Caki2 (cell line): ENCODE measurements at places on chromosomes 16 and 17.

- no peak for DNase-seq
Measured at GRCh38 chr17:62856594-62856993, 48.5 kb upstream of the MARCHF10 start.

GRCh38 chr16:80191928-80192327, 348.9 kb upstream of the DYNLRB2 start:
- DNase-seq = no peak

- DNase-seq = no peak
Measured at GRCh38 chr16:86087011-86087895, 188.3 kb downstream of the IRF8 start.

- DNase-seq = peak; percentile 17
Measured at GRCh38 chr17:17141860-17142552, 64.1 kb downstream of the PLD6 start.

GRCh38 chr16:70800781-70801480, at the start of gene VAC14:
Gene VAC14, minus strand, starts transcription at chr16:70801158. Its CDS starts 258 bp downstream, at chr16:70800900.
- peak; percentile 88 for DNase-seq

GRCh38 chr17:45291171-45291805, 25.5 kb downstream of the MAP3K14 start:
- no peak for DNase-seq

- no peak for DNase-seq
Measured at GRCh38 chr16:85384833-85385462, 228.2 kb upstream of the GSE1 start.

DNA sequence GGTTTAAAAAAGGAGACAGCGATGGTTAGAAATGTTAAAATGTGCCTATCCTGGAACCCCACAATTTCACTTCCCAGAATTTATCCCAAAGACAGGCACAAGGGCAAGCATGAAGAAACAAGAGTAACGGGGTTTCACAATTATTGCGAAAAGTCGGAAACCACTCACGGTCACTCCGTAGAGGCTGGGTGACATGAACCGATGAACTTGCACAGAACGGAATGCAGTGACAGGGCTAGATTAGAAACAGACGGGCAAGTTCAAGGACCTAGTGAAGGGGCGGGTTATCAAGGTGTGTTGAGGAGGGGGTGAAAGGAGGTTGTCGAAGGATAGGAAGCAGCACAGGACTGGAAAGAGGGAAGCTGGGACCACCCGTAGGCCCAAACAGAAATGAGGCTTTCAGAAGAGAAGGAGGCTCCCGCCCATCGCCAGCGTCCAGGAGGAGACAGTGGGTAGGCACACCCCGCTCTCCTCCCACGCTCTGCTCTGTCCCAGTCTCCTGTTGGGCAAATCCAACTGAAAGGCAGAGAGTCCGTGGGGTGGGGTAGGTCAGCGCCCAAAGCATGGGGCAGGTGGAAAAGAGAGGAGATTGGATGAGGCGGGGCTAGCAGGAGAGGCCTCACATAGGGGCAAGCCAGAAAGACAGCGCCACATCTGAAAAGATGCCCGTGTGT, 47.4 kb upstream of the JPH3 start:
- no peak for DNase-seq

DNA sequence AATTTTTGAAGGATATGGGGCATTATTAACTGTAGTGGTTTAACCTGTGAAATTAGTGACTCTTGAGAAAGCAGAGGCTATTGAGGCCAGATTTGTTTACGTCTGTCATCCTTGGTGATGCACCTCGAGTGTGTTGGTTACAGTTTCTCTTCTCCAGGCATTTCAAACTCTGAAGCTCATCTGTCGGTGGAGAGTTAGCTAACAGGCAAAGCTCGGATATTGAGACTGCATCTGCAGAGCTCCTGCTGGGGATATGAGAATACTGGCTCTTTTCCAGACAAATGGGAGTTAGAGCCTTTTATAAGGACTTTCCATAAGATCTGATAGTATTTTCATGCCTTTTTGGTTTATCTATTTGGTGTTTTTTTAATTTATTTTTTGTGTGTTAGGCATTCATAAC, 6.7 kb downstream of the CLEC16A start:
- no peak for DNase-seq

GRCh38 chr16:9843424-9844018, 338.7 kb downstream of the GRIN2A start:
- DNase-seq = no peak

DNA sequence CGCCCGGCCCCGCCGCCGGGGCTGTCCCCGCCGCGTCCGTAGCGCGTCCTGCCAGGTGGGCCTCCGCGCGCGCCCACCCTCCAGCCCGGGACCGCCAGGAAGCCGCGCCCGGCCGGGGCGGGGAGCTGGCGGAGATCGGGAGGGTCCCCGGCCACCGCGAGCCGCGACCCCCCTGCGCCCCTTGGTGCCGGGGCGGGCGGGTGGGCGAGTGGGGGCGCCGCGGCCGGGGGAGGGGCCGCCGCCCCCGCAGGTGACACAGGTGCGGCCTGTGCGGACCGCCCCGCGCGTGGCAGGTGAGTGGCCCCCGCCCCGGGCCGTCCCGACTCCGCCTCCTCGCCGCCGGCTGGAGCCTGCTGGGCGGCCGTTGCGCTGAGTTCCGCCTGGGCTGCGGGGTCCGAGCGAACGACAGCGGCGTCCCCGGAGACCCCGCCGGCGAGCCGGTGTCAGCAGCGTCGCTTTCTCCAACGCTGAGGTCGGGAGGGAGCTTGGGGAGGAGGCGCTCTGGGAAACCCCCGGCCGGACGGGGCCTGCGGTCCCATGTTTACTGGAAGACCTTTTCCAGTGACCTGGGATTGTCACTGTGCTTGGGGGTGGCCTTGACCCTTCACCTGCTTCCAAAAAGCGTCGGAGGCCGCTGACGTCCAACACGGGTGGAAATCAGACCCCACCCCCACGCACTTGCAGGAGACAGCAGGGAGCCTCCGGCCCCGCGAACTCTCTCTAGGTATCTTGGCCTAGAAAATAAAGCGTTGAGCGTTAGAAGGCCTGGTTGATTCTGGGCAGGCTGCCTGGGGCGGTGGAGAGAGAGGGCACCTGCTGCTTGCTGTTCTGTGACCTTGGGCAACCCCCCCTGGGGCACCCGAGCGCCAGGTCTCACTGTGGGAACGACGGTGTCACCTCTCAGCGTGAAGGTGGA, 542 bp downstream of the KLHL36 start:
- no peak for DNase-seq

GRCh38 chr16:10178080-10178479, 4.1 kb downstream of the GRIN2A start:
- peak; percentile 19 for DNase-seq
